ENCODE measurements at places on chromosomes 4 and X. TPM values are rescaled to one million over a fixed set of nuclear protein-coding genes. Genes with fewer than 3 reads are reported as not detected.

DNA sequence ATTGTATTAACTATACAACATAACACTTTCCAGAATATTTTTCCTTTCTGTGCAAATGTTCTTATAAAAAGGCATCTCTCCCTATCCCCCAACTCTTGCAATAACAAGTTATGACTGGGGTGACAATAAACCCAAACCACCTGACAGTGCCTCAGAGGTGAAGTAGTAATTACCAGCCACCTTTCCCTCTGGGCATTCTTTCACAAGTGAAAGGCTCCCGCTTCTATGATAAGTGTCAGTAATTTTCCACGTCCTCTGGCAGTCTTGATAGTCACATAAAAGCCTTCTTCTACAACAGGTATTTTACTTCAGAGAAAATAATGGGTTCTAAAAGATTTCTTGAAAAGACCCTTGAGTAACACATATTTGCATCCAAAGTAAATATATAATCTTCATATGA, 82.7 kb downstream of the MANBA start:
- no peak for DNase-seq

KLKB1 gene
- 0.10 TPM for total RNA-seq

MAGED1 gene
- total RNA-seq = 82.3 TPM

DNA sequence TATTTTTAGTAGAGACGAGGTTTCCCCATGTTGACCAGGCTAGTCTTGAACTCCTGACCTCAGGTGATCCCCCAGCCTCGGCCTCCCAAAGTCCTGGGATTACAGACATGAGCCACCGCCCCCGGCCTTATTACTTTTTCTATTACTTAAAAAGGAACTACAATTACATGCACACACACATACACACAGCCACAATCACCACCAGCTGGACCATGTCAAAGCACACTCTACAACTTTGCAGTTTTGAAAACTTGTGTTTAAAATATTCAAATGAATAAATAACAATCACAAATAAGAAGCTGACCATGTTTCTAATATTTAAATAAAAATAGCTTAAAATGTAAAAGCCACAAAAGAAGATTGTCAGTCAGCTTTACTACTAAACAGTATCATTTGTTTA, 23.4 kb downstream of the SLC10A7 start:
- no peak for DNase-seq

- no peak for DNase-seq
These were observed 21.2 kb upstream of the TBC1D9 start for GRCh38 chr4:140777386-140777785.

GATA1 gene
- total RNA-seq = 0.34 TPM

DNA sequence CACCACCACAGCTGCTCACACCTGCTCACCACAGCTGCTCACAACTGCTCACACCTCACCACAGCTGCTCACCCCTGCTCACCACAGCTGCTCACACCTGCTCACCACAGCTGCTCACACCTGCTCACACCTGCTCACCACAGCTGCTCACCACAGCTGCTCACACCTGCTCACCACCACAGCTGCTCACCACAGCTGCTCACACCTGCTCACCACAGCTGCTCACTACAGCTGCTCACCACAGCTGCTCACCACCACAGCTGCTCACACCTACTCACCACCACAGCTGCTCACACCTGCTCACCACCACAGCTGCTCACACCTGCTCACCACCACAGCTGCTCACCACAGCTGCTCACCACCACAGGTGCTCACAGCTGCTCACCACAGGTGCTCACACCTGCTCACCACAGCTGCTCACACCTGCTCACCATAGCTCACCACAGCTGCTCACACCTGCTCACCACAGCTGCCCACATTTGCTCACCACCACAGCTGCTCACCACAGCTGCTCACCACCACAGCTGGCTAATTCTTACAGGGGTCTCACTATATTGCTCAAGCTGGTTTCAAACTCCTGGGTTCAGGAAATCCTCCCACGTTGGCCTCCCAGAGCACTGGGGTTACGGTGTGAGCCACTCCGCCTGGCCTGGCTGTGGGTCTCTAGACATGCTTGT, 30.4 kb upstream of the CPLX1 start:
- no peak for DNase-seq
